ENCODE measurements at places on chromosomes 16 and 17. TPM values are rescaled to one million over a fixed set of nuclear protein-coding genes. Genes with fewer than 3 reads are reported as not detected.

DNA sequence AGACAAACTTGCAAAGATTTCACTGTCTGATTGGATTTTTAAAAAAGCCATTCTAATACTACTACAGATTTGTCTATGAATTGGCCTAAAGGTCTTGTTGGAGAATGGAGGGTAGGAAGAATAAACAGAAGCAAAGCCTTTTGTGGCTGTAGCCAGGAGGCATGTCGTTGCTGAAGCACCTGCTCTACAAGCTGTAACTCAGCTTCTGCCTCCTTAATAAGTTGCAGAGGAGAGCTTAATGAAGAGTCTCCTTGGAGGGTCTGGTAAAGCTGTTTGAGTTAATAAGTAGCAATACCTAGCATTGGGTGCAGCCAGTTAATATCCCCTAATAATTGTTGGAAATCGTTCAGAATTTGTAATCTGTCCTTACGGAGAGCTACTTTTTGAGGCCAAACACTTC lies 10.0 kb upstream of the ZNF689 start:
- H3K4me3 ChIP-seq: no peak overlapping the region
- no peaks in the 10 kb centered on the region for H3K36me3 ChIP-seq
- H3K27me3 ChIP-seq: no peaks in the 10 kb centered on the region
- DNase-seq: no peak
- no peaks in the 10 kb centered on the region for H3K4me1 ChIP-seq

DNA sequence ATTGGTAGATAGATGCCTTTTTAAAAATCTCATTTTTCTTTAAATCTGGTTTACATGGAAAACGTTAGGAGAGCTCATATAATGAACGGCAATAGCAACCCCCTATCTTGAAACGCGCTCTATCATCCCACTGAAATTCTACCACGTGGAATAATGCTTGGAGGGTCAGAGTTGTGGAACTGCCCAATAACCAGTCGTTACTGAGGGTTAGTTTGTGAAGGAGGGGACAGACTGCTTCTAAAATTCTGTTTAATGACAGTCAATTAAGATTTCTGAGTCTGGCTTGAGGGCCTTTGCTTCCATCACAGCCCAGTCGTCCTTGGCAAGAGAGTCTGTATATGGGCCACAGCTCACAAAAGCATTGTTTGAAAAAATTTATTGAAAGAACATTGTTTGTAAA lies 482 bp downstream of the IRF8 start:
- peak overlapping the region; percentile 87 for H3K27ac ChIP-seq
- peak; percentile 3 for DNase-seq
- peaks cover 3% of the 10 kb centered on the region for H3K27me3 ChIP-seq

DNA sequence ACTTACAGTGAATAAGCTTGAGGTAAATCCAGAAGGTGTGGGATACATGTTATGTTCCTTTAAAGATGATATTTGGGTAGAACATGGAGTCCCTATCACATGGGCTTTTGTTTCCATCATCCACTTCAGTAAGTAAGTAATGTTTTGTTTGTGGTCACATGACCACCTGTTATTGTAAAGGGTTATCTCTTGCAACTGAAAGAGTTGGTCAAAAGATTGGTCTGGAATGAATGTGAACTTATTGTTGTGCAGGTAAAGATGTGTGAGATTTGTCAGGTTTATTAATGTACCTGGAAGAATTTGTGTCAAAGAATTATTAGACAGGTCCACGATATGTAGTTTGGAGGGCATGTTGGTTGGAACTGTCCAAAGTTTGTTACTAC lies 1.6 kb downstream of the OMG start:
- no peaks in the 10 kb centered on the region for H3K27me3 ChIP-seq
- DNase-seq: no peak
- no peak overlapping the region for H3K4me3 ChIP-seq
- H3K27ac ChIP-seq: no peak overlapping the region
- H3K36me3 ChIP-seq: no peaks in the 10 kb centered on the region

Gene USP22
- total RNA-seq: 173 TPM

Gene CES4A
- 13.5 TPM for total RNA-seq

DNA sequence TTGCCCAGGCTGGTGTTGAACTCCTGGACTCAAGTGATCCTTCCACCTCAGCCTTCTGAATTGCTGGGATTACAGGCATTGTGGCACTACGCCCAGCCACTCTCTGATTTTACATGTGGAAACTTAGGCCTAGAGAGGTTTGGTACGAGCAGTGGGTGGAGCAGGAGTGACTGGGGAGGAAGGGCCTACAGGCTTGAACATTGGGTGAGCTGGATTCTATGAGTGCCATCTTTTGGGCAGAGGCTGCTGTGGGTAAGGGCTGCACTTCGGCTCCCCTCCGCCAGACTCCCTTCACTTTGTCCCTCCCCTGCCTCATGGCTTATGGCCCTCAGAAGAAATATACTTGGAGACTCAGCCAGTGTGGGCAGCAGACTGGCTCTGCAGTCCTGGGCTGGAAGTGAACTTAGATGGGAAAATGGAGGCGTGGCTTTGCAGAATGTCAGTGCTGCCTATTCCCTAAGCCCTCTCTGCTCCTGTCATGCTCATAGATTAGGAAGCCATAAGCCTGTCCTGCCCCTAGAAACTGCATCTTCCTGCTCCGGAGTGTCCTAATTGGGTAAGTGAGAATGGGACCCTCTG lies 9.5 kb upstream of the MRC2 start:
- H3K4me3 ChIP-seq: no peak overlapping the region
- H3K27ac ChIP-seq: no peak overlapping the region
- peaks cover 11% of the 10 kb centered on the region for H3K36me3 ChIP-seq
- H3K27me3 ChIP-seq: no peaks in the 10 kb centered on the region

DNA sequence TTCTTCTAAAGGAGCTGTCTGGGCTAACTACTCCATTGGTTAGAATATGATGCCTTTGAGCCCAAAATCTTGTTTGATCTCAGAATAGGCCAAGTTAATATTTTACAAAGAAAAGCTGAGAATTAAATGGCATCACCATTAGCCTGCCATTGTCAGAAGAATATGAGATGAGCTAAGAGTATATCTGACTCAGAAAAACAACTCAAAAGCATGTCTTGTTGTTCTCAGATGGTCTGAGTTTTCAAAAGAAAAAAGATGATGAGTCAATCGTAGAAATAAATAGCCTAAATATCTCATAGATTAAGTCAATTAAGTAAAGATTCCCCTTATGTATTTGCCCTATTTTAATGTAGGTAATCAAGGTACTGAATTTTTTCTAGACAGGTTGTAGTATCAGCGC lies 197.1 kb upstream of the TBX2 start:
- H3K4me1 ChIP-seq: no peaks in the 10 kb centered on the region
- no peaks in the 10 kb centered on the region for H3K36me3 ChIP-seq
- no peak overlapping the region for H3K4me3 ChIP-seq
- H3K27me3 ChIP-seq: no peaks in the 10 kb centered on the region

Gene HOXB6
- total RNA-seq: not detected
